ENCODE measurements at places on chromosomes 5 and 9.

- no peak for DNase-seq
Measured at GRCh38 chr5:60274747-60275146, 381.2 kb upstream of the PDE4D start.

DNA sequence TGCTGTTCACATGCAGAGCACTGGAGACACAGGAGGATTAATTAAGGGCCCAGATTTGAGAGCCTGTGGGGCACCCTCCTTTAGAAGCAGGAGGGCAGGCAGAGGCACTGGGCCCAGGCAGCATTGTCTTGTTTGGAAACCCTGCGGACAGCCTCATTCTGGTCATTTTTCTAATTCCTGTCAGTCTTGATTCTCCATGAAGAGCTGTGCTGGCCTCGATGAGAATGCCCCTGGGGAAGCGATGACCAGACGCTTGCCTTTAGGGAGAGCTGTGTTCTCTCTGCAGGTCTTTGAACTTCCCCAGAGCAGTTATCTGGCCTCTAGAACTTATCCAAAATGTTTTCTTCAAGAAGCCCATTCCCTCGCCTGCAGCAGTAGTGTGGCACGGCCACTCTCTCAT, 117.8 kb upstream of the PTCH1 start:
- no peak for DNase-seq

DNA sequence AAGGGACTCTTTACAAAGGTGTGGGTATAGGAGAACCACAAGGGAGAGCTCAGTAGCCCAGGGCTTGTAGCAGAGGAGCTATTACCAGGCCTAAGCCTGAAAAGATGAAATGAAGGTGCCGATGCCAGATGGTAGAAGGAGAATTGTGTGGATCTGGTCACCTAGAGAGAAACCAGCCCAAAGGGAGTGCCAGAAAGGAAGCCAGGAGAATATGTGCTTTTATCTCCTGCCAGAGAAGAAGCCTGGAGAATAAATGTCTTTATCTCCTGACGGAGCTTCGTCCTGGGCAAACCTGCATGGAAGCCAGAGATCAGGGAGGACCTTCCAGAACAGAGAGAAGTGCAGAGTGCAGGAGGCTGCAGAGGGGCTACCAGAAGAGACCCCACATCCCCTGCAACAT, 142.6 kb downstream of the MED10 start:
- DNase-seq = no peak

DNA sequence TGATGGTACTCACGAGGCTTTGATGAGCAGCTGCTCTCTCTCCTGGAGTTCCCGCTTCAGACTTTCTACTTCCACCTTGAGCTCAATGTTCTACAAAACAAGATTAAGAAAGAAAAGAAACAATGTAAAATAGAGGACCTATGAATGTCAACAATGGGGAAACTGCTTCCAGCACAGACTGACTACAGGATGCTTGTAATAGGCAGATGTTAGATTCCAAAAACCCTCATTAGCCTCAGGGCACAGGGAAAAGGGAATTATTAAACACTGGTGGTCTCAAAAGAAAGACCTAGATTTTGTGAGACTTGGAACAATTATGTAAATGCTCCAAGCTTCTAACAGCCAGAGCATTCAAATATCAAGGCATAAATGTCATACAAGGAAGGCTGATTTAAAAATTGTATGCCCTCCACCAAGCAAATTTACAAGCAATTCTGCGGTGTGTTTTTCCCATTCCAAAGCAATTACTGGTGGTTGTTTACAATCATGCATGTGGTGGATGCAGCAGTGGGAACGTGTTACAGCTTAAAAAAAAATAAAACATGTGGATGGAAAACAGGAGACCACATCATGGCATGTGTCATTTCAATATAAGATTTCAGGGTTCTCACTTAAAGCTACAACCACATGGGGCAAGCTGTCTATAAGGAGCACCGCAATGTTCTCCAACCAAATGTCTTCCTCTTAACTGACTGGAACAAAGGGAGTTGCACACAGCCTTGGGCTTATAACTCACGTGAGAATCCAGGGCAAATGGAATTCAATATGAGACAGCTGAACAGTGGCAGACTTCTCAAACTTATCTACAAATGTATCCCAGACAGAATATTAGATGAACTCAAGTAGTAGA, 34.0 kb downstream of the CDK5RAP2 start:
- DNase-seq = no peak

- DNase-seq = no peak
Measured at GRCh38 chr5:6545036-6545693, 87.7 kb downstream of the NSUN2 start.

- no peak for DNase-seq
Measured at GRCh38 chr9:107039542-107039941, 176.6 kb downstream of the ZNF462 start.

DNA sequence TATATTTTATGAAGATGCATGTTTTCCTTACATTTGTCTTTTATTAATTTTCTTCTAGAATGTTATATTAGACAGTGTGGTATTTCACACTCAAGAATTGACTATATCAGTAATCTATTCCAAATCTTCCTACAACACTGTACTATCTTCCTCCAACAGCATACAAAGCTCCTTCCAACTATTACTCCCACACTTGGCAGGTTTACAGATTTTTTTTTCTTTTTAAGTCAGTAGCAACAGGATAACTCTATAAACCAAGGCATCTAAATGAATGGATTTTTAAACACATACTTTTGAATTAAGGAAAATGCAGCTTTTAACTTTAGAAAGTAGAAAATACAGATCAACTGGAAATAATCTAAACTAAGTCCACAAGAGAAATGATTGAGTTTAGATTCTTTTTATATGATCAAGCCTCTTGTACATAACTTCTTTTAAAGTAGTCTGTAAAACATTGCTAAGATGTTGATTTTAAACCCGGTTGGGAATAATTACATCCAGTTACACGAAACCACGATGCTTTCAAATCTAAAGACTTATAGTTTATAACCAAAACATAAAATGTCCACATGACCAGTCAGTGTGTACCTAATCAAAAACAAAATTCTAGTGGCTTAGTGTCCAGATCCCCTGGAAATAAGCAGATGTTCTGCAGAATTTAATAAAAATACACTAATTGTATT, 281.6 kb downstream of the ADAMTS6 start:
- DNase-seq = no peak

- DNase-seq = no peak
Measured at GRCh38 chr5:144596517-144596916, 425.8 kb downstream of the KCTD16 start.

GRCh38 chr5:157603333-157604190, 28.0 kb upstream of the ADAM19 start:
- DNase-seq = no peak

DNA sequence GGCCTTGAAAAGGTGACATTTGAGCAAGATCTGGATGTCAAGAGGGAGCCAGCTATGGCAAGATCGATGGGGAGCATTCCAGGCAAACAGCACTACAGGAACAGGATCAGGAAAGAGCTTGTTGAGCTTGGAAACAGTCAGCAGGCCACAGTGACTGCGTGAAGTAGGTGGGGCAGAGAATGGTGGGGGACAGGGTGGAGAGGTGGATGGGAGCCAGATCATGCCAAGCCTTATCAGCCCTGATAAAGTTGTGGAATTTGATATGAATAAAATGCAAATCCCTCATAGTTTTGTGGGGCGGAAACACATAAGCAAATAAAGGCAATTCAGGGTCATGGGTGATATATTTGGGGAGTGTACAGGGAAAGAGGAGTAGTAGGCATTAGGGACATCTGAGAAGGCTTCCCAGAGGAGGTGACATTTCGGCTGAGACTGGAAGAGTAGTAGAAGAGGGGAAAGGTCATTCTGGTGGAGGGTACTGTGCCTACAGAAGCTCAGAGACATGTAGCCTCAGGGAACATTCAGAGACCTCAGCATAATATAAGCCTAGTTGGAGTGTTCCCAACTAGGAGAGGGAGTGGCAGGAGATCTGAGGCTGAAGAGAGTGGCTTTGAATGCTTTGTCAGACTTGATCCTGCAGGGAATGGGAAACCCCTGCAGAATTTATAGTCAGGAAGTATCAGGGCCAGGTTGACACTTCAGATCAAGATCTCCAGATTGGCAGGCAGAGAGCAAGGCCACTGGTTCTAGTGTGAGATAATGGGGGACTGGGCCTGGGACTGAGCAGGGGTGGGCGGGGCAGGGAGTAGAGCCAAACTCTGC, 9.7 kb upstream of the CYSTM1 start:
- DNase-seq = no peak

- no peak for DNase-seq
Measured at GRCh38 chr5:147753765-147754164, 28.8 kb downstream of the JAKMIP2 start.

- DNase-seq = no peak
Measured at GRCh38 chr9:131204285-131204684, 72.0 kb downstream of the FAM78A start.

- DNase-seq = no peak
Measured at GRCh38 chr9:86721843-86722705, 225.2 kb downstream of the GAS1 start.

- DNase-seq = no peak
Measured at GRCh38 chr5:40220260-40220659, 459.5 kb upstream of the PTGER4 start.

DNA sequence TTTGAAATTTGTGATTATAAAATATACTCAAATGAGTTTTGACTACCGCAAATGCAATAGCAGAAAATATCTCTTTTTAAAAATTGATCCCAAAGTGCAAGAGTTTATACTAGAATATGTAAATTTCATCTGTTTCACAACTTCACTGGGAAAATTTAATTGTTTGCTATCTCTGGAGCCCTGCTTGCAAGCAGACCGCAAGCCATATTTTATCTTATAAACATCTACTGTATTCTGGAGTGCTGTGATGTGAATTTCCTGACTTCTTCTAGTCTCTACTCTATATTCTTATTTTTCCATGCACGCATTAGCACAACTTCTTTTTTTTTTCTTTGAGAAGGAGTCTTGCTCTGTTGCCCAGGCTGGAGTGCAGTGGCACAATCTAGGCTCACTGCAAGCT, 98.7 kb downstream of the DROSHA start:
- DNase-seq = no peak

GRCh38 chr9:69594180-69594579, 78.0 kb downstream of the APBA1 start:
- DNase-seq = no peak

GRCh38 chr5:72653586-72653985, 146.4 kb upstream of the ZNF366 start:
- no peak for DNase-seq

DNA sequence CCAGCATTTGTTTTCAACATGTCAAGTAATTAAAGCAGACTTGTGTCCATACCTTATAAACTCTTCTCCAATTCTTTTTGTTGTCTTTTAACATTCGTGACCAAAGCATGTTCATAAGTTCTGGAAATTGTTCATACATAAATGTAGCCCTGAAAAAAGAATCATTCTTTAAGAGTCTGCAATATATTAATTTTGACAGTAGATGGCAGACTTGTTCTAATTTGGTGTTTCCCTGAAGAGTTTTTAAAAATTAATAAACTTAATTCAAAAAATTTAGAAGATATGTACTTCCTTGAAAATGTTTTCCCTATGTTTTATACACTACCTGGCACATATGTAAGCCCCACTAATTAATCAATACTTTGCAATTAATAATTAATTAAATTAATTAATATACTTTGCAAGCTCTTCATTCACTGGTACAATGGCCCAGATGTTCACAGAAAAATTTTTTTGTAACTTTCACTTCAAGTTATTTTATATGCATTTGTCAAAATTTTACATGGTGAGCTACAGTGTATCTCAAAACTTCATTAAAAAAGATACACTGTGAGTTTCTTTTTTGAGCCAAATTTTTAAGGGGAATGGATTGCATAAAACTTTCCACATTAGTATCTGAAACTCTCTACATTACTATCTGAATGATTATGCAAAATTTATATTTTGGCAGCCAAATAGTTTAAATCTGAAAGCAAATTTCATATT, 42.1 kb downstream of the CLINT1 start:
- DNase-seq = no peak

DNA sequence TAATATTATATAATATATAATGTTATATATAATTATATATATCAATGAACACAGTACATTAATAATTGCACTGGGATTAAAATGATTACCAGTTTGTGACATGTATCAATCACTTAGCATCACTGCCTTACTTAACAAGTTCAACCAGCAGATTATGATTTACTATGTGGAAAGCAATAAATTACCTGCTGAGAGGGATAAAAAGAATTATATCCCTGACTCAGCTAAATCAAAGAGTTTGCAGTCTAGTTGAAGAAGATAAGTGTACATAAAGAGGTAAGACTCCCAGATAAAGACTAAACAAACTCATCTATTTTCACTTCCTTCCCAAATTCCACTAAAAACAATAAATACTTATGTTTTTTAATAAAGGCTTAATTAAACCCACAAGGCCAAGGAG, 11.2 kb downstream of the PLAA start:
- DNase-seq = no peak

DNA sequence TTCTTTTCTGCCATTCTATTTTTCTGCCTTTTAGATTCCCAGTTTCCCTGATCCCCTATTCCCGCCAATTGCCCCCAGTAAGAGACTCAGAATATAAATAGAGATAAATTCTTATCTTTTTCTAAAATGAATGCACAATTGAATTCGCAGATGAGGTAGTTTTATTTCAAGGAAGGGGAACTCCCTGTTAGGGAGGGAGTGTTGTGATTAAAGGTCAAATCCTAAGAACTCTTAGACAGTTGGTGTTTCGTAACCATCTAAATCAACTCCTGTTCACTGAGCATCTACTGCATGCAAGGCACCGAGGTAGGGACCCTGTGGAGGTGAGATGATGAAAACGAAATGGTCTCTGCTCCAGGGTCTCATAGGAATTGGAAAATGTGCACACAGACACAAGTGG, 7.7 kb upstream of the MAP3K1 start:
- no peak for DNase-seq

DNA sequence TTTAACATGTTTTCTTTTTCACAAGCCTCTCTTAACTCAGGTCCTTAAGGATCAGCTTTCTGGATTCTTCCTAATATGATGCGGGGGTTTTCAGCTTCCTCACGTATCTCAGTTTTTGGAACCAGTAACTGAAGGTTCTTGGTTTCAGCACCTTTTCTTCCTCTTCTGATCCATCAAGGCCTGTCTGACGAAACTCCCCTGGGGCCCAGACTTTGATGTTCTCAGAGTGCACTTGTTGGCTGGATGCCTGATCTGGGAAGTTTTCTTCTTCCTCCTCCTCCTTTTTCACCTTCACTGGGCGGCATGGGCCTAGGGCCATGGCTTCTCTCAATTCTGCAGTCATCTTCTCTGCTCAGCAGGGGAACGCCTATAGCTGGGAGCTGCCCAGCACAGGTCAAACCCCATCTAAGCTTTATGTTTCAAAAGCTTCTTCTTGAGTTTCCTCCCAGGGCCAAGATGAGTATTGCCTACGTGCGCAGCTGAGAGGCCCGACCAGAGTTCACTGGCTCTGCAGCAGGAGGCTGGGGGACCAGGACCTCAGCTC, 44.8 kb downstream of the GHR start:
- DNase-seq = no peak

GRCh38 chr5:73729329-73729728, 103.3 kb downstream of the ARHGEF28 start:
- DNase-seq = no peak

DNA sequence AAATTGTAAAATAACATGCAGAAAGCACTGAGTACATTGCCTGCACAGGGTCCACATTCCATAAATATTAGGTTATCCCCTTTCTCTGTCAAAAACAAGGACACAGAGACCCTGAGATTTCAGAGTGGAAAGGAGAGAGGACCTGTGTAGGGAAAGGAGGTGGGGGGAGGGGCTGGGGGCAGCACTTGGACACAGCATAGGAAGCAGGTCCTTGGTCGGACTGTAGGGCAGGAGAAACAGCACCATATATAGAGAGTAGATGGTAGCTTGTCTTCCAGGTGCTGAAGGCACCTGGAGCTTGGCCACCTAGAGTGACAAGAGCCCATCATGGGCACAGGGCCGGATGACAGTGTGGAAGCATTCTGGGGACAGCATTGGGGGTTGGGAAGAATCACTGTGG, 2.4 kb downstream of the TPM2 start:
- no peak for DNase-seq

GRCh38 chr5:96468956-96469355, 35.9 kb upstream of the PCSK1 start:
- DNase-seq = no peak
